ENCODE measurements at places on chromosomes 7 and 10.

DNA sequence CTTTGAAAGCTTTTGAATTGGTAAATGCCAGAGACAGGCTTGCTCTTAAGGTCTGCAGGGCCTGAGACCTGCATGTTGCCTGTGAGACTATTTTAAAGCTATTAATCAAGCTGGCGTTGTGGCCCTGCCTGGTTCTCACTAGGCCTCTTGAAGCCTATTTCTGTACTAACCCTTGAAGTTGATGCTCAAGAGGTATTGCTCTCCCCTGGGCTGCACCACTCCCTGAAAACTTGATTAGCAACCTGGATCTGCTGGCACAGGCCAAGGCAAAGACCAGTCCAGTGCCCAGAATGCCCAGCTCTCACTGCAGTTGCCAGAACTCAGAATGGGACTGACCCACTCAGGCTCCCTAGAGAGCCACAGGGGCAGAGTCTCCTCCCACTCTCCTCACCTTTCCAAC, 220.0 kb upstream of the MEOX2 start:
- no peak for DNase-seq

DNA sequence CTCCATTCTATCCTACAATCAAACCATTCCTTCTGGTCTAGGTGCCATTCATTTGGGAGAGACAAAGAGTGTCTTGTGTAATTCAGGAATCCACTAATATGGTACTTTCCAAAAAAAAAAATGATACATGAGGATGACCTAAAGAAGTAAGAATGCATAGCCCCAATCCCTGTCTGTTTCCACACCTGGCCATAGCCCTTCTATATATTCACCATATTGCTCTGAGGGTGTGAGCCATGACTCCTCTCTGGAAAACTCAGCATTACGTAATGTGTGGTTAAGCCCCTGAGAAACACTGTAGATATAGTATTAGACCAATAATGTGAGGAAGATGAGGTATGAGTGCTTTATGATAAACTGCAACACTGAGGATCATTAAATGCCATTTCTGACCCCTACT, 592.7 kb downstream of the INHBA start:
- DNase-seq: no peak

DNA sequence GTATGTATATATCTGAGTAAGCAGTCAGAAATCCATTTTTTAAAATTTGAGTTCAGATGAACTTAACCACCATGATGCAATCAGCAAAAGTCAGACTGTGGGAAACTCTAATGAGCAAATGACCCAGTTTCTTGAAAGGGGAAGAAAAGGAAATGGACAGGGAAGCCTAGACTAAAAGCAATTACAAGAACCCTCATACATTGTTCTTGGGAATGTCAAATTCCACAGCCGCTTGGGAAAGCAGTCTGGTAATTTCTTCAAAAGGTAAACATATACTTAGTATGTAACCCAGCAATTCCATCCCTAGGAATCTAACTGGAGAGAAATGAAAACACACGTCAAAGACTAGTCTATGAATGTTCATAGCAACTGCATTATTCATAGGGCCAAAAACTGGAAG, 16.4 kb upstream of the FOXK1 start:
- no peak for DNase-seq

GRCh38 chr10:119139464-119140067, 25.9 kb downstream of the SFXN4 start:
- no peak for DNase-seq

DNA sequence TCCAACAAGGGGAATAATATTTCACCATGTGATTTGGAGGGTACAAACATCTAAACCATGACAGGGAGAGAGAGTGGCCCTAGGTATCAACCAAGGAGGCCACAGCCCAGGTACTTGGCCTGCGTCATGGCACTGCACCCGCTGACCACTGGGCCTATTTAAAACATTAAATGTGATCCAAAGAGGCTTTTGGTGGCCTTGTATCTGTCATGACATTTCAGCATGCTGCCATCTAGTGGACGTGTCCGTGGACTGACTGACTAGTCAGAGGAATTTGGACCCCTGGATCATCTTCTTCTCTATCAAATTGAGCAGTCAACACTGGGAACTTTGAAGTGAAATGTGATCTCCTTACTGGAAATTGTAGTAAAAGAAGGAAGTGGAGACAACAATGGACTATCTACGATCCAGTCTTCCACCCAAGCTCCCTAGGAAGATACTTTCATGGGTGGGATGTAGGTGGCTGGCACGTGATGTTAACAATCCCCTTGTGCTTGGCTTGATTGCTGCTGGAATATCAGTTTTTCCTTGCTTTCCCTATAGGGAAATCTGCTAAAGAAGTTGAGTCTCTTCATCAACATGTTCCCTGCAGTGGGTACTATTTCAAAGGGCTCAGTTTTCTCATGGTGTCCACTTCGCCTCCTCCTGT, 24.6 kb upstream of the ITGA8 start:
- DNase-seq: no peak

DNA sequence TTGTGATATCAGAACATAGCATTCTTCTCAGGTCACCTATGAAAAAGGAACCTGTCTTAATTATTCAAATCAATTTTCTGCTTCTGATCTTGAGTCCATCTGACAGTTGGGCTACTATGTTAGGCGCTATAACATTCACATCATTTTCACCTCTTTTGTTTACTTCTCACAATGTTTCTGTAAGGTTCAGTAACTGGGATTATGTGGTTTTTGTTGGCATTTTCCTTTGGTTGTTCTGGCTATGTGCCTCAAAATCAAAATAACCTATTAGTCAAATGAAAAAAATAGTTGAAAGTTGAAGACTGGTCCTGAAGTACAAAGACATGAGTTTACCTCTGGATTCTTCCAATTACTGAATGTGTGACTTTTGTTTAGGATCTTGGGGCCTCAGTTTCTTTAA, 221.3 kb upstream of the SMIM30 start:
- DNase-seq: no peak

DNA sequence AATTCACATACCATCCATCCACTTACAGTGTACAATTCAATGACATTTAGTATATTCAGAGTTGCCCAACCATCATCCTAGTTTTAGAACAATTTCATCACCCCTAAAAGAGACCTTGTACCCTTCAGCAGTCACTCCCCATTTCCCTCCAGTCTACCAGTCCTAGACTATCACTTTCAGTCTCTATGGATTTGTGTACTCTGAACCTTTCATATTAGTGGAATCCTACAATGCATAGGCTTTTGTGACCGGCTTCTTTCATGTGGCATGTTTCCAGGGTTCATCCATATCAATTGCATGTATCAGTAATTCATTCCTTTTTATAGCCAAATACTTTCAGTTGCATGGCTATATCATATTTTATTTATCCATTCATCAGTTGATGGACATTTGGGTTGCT, 53.5 kb upstream of the SEMA3E start:
- DNase-seq: no peak

All from LNCaP clone FGC (cell line).